Stimulated activated CD4-positive, alpha-beta T cell treated with anti-CD3 and anti-CD28 coated beads, Interleukin-1b, Interleukin-23, amount 100 ng/mL, for 48 hours (primary cell): ENCODE measurements at places on chromosomes 1 and 21.

DNA sequence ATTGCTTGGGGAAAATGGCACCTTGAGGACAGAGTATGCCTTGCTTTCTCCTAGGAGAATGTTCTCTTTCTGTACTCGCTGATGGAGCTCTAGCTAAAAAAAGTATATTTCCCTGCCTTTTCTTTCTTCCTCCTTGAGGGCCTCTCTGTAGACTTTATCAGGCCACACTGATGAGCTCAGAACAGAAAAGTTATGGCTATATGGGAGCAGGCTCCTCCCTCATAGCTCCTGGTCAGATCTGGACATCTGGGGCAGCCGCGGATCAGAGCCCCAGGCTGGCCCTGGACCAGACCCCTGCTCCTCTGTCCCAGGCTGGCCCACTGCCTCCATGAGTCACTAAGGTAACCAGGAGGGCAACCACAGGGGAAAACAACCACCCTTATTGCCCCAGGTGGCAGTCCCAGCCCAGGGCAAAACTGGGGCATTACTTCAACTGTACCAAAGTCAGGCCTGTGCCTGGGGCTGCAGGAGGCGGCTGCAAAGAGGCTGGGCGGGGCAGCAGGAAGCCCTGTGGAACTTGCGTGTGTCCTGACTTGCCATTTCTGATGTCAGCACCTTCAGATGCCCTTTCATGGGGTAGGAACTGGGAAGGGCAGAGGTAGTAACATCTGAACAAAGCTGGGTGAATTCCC lies 26.3 kb upstream of the ZNF648 start:
- DNase-seq = no peak

DNA sequence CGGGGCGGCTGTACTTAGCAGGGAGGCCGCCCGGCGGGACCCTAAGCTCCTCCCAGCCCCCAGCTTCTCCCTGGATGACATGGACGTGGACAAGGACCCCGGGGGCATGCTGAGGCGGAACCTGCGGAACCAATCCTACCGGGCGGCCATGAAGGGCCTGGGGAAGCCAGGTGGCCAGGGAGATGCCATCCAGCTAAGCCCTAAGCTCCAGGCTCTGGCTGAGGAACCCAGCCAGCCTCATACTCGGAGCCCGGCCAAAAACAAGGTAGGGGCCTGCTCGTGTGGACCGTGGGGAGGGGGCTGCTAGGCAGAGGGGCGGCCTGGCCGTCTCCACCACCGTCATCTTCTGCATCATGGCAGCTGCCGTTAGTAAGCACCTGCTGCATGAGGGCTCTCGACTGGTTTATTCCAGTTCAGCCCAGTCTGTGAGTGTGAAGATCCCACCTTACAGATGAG lies 9.0 kb downstream of the ARHGEF16 start:
- DNase-seq = no peak

GRCh38 chr1:35324486-35324885 lies 56.0 kb downstream of the ZMYM4 start:
- no peak for DNase-seq

GRCh38 chr1:175364424-175365076 lies 172.0 kb upstream of the KIAA0040 start:
- no peak for DNase-seq

DNA sequence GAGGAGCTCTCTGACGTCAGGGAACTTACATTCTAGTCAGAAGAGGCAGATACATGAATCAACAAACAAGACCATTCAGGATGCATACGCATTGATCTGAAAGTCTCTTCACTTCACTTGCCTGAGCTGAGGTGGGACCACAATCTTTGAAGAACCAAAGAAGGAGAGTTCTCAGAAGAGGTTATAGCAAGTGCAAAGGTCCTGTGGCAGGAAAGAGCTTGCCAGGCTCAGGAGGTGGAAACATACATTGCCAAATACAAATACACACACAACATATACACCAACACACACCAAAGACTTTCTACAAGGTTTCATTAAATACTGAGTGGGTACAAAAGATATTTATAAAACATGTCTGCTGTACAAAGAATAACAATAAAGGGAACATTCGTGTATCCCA lies 86.8 kb upstream of the GJB5 start:
- no peak for DNase-seq

DNA sequence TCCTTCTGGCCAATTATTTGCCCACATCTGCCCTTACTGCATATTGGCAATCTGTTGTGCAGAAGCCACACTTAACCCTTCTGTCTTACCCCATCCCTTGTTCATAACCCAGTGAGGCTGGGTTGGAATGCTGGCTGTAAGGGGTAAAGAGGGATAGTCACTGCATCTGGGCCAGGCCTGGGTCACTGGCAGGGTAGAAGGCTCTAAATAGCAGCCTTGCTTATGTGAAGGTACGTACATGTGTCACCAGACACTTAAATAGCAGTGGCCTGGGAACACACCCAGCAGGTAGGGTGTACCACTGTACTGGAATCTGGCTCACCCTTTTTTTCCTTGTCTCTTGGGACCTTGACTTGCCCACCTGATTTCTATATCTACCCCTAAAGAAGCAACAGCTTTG lies 9.9 kb upstream of the TARS2 start:
- no peak for DNase-seq

- no peak for DNase-seq
Observed at GRCh38 chr21:14487490-14488432, 58.4 kb downstream of the SAMSN1 start.

GRCh38 chr1:117709249-117709691 lies 103.4 kb downstream of the TENT5C start:
- DNase-seq = no peak
